Effector memory CD4-positive, alpha-beta T cell (primary cell): ENCODE measurements at places on chromosomes 4 and X.

GRCh38 chr4:127622921-127623796 lies 9.6 kb upstream of the INTU start:
- no peak for DNase-seq

GRCh38 chrX:129161108-129161507 lies 362.2 kb downstream of the SMARCA1 start:
- no peak for DNase-seq

DNA sequence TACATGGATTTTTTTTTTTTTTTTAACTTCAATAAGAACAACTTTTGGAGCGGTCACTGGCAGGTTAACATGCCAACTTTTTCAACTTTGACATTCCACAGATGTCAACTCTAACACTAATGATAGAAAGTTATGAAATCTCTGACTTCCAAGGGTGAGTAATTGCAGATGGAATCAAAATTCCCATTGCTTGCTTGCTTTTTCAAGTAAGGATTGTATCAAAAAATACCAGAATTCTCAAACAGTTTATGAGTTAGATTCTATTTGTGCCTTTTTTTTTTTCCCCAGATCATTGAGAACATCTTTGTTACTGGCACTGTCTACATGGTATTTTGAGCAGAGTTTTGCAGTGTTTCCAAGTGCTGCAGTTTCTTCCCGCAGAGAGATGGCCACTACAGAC lies 50.3 kb upstream of the OTUD4 start:
- no peak for DNase-seq

GRCh38 chr4:6582889-6583490 lies 8.0 kb downstream of the MAN2B2 start:
- no peak for DNase-seq

- no peak for DNase-seq
Observed at GRCh38 chrX:155216940-155217440, 730 bp downstream of the VBP1 start.

GRCh38 chr4:6197433-6198174 lies 2.7 kb downstream of the JAKMIP1 start:
- no peak for DNase-seq

GRCh38 chr4:57243076-57243475 lies 132.9 kb upstream of the IGFBP7 start:
- no peak for DNase-seq

GRCh38 chr4:32645653-32646052 lies 1925.5 kb downstream of the PCDH7 start:
- DNase-seq, result no peak

GRCh38 chrX:41322821-41323603 lies 10.9 kb upstream of the DDX3X start:
- DNase-seq, result no peak

GRCh38 chrX:97175147-97175546 lies 291.4 kb downstream of the RPA4 start:
- no peak for DNase-seq

- DNase-seq, result no peak
Observed at GRCh38 chr4:19806865-19807264, 444.8 kb upstream of the SLIT2 start.

- DNase-seq, result no peak
Observed at GRCh38 chr4:24042094-24042493, 152.2 kb upstream of the PPARGC1A start.

GRCh38 chr4:112546476-112546875 lies 30.5 kb upstream of the NEUROG2 start:
- DNase-seq, result no peak

DNA sequence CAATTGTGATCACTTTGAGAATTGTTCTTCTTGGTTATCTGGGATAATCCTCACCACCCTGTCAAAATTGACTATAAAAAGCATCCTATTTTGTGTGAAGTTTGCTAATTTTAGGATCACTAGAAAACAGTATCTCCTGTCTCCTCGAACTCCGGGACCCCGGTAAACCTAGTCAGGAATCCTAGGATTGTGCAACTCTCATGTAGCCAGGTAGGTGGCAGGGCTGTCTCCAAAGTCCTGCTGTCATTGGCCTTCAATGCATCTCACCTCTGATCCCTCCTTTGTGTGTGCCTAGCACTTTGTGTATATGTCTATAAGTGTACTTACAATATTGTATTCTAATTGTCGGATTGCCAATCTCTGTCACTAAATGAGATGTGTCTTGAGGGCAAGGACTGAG lies 1564.8 kb downstream of the RPA4 start:
- no peak for DNase-seq
